IMR-90 (cell line): ENCODE measurements at places on chromosomes 13 and 19.
A peak's percentile ranks its signal among the peaks of the same experiment; 100 is the strongest.

DNA sequence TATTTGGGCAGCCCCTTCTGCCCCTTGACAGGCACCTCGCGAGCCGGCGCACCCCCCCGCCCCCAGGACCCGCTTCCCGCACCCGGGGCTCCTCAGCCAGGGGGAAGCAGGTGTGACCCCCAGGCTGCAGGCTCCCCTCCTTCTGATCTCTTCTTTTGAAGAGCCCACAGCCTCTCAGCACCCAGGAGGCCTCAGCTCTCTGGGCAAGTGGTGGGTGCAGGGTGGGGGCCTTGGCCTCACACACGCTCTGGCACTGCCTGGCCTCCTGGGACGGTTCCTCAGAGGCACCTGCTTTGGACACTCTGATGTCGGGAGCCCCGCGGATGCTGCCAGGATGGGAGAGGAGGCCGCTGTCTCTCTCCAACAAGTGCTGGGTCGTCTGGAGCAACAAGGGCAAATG is 1.5 kb upstream of the C13orf46 start:
- DNase-seq, result no peak

GRCh38 chr13:73608711-73609485 is 525.3 kb downstream of the KLF12 start:
- DNase-seq, result no peak

DNA sequence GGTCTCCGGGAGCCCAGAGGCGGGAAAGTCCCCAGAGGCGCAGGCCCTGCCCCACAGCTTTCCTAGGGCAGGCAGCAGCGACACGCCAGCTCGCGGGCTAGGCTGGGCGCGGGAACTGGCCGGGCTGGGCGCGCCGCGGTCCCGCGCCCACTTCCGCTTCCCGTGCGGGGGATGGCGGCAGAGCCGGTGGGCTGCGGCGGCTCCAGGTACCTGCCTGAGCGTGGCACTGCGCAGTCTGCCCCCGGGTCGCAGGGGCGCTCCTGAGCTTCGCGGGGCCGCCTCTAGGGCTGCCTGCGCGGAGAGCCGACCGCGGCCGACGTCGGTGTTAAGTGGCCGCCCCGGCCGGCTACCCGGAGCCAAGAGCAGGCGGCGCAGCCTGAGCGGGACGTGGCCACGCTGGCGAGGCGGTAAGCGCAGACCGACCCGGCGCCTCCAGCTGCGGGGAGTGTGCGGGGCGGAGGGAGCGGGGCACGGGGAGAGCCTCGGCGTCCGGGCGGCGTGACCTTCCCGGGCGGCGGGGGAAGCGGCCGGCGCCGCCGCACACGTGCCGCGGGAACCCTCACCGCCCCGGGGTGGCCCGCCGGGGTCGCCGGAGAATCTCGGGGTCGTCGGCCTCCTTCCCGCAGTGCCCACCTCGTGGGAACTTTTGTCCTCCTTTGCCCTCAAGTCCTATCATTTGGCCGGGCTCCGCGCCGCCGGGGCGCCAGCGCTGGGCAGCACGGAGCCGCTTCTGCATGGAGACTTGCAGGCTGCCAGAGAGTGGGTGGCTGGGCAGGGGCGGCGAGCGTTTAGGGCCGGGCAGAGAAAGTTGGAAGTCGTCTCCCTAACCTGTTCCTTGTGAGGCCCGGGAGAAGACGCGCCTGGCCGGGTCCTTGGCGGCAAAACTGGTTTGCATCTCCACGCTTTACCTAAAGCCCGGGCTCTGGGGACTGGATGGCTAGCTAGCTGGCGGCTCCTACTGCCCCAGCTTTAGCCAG is 31.4 kb upstream of the MPHOSPH8 start:
- DNase-seq, result peak; percentile 27

GRCh38 chr13:101942038-101942437 is 459.8 kb downstream of the FGF14 start:
- peak; percentile 16 for DNase-seq

- no peak for DNase-seq
These were observed 275.5 kb upstream of the SOX21 start for GRCh38 chr13:94987869-94988268.

GRCh38 chr19:7480222-7480969 is 8.4 kb downstream of the PEX11G start:
- no peak for DNase-seq

GRCh38 chr19:50569938-50570540 is 1.8 kb upstream of the LRRC4B start:
- no peak for DNase-seq

GRCh38 chr13:36813225-36813624 is 5.8 kb upstream of the RFXAP start:
- DNase-seq, result no peak

DNA sequence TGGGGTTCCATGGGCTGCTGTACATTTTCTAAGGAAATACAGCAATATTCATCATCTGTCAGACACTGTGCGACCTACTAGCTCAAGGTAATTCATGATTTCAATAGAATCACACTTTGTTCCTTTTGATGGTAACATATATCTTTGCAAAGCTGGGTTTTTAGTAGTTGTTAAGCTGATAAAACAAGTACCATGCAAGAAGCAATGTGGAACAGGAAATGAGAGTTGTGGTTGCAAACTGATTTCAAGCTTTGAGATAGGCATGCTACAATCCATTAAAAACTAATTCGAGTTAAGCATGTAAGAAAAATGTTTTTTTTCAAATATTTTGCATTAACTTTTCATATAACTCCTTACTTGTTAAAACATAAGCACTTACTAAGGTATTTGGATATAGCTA is 6.8 kb upstream of the MBNL2 start:
- no peak for DNase-seq

- DNase-seq, result no peak
These were observed 250.5 kb downstream of the TDRD3 start for GRCh38 chr13:60647547-60647946.

DNA sequence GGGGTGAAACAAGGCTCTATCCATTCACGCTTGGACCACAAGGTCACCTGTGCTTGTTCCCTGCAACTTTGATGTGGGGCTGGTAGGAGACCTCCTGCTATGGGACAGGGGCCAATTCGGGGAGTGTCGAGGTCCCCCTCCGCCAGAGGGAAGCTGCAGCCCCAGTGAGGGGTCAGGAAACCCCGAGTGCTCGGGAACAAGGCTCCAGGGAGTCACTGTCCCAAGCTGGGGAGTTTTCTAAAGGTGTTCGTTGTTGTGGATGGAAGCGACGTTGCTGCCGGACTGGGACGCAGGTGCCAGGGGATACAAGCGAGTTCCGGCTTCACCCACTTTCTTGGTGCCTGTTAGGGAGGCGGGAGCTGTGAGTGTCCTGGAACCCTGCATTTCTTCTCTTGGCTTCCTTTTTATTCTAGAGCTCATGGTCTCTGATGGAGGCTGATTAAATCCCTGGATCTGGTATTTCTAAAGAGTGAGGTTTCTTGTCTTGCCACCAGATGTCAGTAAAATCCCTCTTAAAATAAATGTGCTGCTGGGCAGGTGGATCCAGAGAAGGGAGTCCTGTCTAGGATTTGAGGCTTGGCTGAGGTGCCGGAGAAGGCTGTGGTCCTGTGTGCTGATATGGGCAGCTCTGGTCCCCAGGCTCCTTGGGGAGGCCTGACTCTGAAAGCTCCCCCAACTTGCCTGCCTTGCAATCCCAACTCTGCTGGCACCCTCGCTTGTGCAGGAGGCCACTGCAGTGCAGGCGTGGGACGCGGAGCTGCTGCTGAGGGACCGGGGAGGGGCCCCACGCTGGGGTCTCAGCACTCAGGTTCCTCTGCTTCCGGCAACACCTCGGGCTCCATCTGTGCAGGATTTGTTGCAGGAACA is 153.9 kb downstream of the TEX29 start:
- peak; percentile 35 for DNase-seq

GRCh38 chr13:69474011-69474685 is 633.5 kb upstream of the ATXN8OS start:
- no peak for DNase-seq

GRCh38 chr13:65727070-65727469 is 1503.1 kb downstream of the PCDH9 start:
- DNase-seq, result no peak

GRCh38 chr19:21698215-21698614 is 69.2 kb downstream of the ZNF100 start:
- DNase-seq, result peak; percentile 1

DNA sequence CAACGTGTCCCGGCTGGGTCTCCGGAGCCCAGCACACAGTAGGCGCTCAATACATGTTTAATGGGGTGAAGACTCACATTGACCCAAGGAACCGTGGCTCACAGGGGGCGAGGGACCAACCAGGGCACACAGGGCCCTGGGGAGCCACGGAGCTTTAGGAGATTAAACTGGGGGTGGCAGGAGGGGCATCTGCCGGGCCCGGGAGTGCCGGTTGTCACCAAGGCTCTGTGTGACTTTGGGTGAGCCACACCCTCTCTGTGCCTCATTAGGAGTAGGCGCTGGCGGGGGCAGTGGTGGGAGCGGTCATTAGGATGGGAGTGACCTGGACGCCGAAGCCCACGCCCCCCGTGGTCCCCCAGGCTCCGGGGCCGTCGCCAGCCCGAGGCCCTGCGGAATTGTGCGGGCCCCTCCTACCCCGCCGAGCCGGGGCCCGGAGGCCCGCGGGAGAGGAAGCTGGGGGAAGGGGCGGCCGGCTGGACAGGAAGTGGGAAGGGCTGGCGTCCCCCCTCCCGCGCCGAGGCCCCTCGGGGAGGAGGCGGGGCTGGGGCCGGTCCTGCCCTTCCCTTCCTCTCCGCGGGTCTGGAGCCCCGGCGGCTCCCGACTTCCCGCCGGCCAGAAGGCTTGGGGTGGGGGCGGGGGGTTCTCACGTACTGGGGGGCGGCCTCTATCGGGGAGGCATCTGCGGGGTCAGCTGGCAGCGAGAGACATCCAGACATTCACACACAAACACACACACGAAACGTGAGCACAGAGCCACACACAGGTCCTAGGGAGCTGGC is 1.8 kb upstream of the SSBP4 start:
- peak; percentile 73 for DNase-seq

GRCh38 chr19:35901854-35902661 is at the start of gene HCST:
Gene HCST (plus strand): TSS chr19:35902529. CDS start chr19:35902594, 65 bp downstream.
- peak; percentile 22 for DNase-seq
